Uterus (tissue), 4 donors: ENCODE measurements at places on chromosomes 7 and 10. TPM values are rescaled to one million over a fixed set of nuclear protein-coding genes. Genes with fewer than 3 reads are reported as not detected.

- DNase-seq = no peak
Measured at GRCh38 chr10:88322324-88323063, 260.6 kb downstream of the RNLS start.

Gene ENTPD1
- total RNA-seq = 42.4 TPM

- no peak for DNase-seq
Measured at GRCh38 chr10:36559412-36560400, 565.7 kb upstream of the ANKRD30A start.

Gene HOXA4
- total RNA-seq = 7.7 TPM

Gene DIP2C
- 40.5 TPM for total RNA-seq

DNA sequence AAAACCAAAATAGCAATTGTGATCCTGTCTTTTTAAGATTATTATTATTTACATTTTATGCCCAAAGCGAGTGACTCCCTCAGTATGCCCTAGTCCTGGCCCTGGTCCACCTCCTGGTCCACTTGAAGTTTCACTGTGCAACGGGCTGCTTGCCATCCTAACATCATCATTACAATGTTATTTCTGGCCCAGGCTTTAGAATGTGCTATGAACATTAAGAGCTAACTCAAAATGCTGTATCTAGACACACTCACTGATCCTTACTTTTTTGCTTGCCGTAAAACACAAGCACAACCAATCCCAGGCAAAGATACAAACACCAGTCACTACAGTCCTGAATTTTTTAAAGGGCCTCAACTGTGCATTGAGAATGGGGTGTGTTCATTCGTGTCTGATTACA lies 38.4 kb downstream of the RHOBTB1 start:
- DNase-seq = peak; percentile 43

GRCh38 chr10:30782537-30783461 lies 153.2 kb upstream of the LYZL2 start:
- DNase-seq = no peak

Gene RAPGEF5
- total RNA-seq = 49.8 TPM

Gene CNPY1
- not detected for total RNA-seq

Gene AGR2
- total RNA-seq = not detected

DNA sequence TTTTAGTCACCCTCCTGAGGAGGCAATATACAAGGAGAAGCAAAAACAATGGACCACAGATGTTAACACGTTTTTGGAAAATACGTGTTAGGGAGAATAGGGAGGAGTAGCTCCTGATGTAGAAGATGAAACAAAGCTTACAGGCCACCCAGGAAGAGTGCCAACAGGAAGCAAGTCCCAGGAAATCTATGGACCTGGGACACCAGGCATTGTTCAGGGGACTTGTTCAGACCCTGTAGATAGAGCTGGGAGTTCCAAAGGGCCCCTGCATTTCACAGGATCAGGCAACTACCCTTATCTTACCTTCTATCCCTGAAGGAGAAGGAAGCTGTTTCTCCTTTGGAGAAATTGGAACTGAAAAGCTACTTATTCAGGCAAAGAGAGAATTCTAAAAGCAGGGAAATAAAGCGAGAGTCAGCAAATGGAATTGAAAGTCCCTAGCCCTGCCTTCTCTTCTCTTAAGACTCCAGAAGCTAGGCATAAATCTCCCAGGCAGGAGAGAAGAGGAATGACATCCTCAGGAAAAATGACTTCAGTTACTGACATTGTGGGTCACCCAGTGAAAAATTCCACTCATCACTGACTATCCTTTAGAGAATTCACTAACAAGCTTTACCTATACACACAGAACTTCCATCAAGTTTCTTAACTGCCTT lies 77.7 kb upstream of the FAM3C start:
- no peak for DNase-seq

DNA sequence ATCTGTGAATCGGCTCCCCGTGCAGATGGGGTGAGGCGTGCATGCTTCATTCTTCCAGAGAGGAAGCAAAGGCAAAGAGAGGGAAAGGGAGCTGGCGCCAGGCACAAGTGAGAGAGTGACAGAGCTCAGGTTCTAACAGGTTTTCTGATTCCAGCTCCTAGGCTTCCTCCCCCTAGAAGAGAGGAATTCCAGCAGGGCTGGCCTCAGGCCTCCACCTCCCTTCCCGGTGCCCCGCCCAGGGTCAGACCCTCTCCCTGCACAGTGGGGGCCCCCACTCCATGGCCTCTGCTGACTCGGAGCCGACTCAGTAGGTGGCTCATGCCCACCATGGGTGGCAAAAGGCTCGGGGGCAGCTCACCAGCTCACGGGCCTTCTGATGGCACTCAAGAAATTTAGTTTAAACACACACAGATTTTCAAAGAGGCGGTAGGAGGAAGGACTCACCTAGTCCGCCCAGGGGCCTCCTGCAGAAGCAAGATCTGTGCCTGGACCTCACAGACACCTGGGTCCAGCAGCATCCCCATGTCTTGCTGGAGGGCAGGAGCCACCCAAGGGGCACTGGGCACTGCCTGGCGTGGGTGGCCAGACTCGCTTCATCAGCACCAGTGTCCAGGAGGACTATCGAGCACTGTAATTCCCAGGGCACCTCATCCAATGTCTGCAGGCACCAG lies 183.5 kb downstream of the MAD1L1 start:
- DNase-seq = no peak

- no peak for DNase-seq
Measured at GRCh38 chr7:47336472-47337425, 245.2 kb downstream of the TNS3 start.
